ENCODE measurements at places on chromosomes 2 and 18. TPM values are rescaled to one million over a fixed set of nuclear protein-coding genes. Genes with fewer than 3 reads are reported as not detected.
A peak's percentile ranks its signal among the peaks of the same experiment; 100 is the strongest.

Gene TUBA3E
- not detected for total RNA-seq

Gene LYG2
- not detected for total RNA-seq

Gene SH3RF3
- 3.4 TPM for total RNA-seq

Gene HOXD8
- not detected for total RNA-seq

Gene PCARE
- total RNA-seq = not detected

Gene BAZ2B
- 42.1 TPM for total RNA-seq

Gene CYP20A1
- total RNA-seq = 26.9 TPM

DNA sequence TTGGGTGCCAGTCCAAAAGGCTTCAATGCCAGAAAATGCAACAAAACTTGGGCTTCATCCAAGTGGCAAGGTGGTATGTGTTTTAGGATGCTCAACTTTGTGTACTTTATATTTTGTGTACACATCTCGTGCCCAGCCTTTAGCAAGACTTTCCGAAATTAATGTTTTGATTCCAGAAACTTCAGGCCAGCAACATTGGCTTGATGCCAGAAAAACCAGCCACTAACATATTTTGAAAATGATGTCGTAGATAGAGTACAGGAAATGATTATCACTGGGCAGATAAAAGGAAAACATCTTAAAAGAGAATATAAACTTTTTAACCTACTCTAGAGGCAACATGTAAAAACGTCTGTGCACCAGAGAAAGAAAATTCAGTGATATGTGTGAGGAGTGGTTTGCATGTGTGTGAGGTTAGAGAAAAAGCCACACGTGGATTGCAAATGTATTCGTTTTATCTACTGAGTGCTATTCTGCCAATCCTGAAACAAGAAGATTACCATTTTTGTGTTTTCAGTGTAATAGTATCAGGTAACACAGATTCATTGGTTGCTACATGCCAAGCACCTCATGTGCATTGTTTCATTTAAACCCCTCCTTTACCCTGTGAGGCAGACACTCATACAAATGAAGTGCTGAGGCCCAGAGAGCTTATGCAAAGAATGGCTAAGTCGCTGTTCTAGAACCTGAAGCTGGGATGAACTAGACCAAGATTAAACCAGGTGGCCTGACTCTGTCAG, 264.8 kb downstream of the C1D start:
- no peaks in the 10 kb centered on the region for H3K27me3 ChIP-seq
- peaks cover 8% of the 10 kb centered on the region for H3K4me1 ChIP-seq
- no peaks in the 10 kb centered on the region for H3K36me3 ChIP-seq
- peak overlapping the region; percentile 19 for H3K27ac ChIP-seq
- DNase-seq = peak; percentile 66

GRCh38 chr18:63465059-63465458, 11.7 kb upstream of the SERPINB5 start:
- H3K4me1 ChIP-seq = no peaks in the 10 kb centered on the region
- H3K27me3 ChIP-seq = peaks cover 13% of the 10 kb centered on the region
- no peak for DNase-seq
- no peak overlapping the region for H3K4me3 ChIP-seq
- no peak overlapping the region for H3K27ac ChIP-seq
- no peaks in the 10 kb centered on the region for H3K36me3 ChIP-seq

DNA sequence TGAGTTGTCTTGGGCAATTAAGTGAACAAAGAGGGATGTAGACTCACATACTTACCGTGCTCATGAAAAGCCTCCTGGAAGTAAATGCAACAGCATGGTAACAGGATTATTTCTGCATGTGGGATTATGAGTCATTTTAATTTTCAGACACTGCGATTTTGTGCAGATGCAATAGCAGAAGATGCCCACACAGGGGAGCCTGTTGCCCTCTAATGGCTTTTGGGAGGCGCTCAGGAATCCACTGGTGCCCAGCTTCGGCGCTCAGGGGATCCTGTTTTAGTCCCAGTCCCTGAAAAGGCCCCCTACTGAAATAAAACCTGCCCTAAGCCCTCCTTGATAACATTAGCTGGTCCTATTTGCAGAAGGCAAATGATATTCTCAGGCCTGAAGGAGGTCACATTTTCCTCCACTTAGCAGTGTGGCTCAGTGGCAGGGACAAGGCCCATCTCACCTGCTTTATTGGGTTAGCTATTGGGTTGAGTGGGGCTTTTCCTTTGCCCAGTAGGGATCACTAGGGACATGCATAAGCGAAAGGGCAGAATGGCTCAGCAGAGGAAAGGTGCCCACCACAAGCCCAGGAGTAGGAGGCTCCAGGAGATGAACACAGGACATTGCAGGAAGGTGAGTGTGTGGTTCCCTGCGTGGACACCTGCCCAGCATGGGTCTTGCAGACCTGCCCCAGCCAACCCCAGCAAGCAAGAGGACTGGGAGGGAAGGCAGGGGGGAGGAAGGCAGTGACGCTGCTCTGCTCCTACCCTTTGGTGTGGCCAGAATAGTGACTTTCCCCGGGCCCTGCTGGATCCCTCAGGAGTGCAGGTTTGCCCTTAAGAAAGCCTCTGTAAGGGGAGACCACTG, 26.5 kb upstream of the KCNS3 start:
- peaks cover 5% of the 10 kb centered on the region for H3K27me3 ChIP-seq
- no peaks in the 10 kb centered on the region for H3K36me3 ChIP-seq
- H3K27ac ChIP-seq = no peak overlapping the region
- no peak overlapping the region for H3K4me3 ChIP-seq

- H3K4me3 ChIP-seq = no peak overlapping the region
- H3K36me3 ChIP-seq = no peaks in the 10 kb centered on the region
- peak overlapping the region; percentile 40 for H3K27ac ChIP-seq
These were observed 75.9 kb upstream of the MAP4K3 start for GRCh38 chr2:39512941-39513340.

GRCh38 chr2:3298191-3298590, 79.4 kb downstream of the EIPR1 start:
- H3K4me3 ChIP-seq = no peak overlapping the region
- no peaks in the 10 kb centered on the region for H3K27me3 ChIP-seq
- no peak overlapping the region for H3K27ac ChIP-seq
- no peak for DNase-seq
- no peaks in the 10 kb centered on the region for H3K36me3 ChIP-seq

DNA sequence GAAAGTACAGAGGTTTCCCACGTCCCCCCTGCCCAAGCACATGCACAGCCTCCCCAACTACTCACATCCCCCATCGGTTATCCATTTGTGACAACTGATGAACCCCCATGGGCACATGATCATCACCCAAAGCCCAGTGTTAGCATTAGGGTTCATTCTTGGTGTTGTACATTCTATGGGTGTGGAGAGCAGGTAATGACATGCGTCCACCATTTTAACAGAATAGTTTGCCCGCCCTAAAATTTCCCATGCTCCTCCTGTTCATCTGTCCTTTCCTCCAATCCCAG, 74.3 kb downstream of the LONRF2 start:
- no peaks in the 10 kb centered on the region for H3K36me3 ChIP-seq
- H3K27me3 ChIP-seq = 0 out of 2 replicates have a peak, but pooled peaks cover 2% of the 10 kb centered on the region
- H3K27ac ChIP-seq = no peak overlapping the region

DNA sequence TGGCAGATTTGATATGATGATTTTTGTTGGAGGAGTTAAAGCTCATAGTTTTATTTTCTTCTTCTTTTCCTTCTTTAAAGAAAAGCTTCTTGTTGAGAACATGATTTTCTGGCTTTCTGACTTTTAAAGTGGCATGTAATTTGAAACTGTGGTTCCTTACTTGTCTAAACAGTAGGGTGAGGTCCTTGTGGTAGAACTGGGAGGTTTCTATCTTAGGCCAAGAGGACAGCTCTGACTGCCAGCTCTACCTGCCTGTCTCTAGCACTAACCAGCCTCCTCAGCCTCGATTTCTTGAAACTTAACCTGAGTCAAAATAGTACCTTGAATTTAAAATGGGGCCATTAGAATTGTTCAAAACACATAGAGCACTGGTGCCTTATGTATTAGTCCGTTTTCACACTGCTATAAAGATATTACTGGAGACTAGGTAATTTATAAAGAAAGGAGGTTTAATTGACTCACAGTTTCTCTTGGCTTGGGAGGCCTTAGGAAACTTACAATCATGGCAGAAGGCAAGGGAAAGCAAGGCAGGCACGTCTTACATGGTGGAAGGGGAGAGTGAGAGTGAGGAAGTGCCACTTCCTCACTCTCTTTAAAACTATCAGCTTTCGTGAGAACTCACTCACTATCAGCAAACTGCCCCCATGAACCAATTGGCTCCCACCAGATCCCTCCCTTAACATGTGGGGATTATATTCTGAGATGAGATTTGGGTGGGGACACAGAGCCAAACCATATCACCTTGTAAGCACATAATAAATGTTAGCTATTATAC, 119.0 kb downstream of the CERS6 start:
- H3K36me3 ChIP-seq = no peaks in the 10 kb centered on the region
- H3K4me3 ChIP-seq = no peak overlapping the region
- no peaks in the 10 kb centered on the region for H3K4me1 ChIP-seq

DNA sequence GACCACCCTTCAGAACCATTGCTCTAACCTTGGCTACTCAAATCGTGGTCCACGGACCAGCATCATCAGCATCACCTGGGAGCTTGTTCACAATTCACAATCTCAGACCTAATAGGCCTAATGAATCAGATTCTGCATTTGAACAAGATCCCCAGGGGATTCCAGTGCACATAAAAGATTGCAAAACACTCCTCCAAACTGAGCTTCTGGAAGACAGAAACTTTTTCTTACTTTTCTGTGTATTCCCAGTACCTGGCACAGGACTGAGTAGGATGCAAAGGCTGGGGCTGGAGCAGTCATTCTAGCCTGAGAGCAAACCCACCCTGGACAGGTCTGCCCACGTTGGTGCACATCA, 115.1 kb upstream of the COPS8 start:
- no peak overlapping the region for H3K27ac ChIP-seq
- no peaks in the 10 kb centered on the region for H3K36me3 ChIP-seq
- H3K27me3 ChIP-seq = peaks cover 34% of the 10 kb centered on the region

DNA sequence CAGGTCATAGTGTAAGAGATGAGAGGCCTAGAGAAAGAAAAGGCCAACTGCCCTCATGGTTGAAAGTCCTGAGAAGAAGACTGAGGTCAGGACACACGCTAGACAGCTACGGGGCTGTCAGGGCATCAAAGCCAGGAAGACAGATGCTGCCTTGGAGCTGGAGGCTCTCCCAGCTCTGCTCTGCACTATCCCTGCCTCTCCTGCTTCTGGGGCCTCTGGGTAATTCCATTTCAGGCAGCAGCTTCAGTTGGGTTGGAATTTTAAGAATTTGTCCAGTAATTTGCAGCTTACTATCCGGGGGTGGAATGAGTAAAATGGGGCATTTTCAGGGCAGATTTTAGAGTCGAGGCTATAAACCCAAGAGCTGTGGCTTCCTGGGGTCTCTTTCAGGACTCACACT, 76.2 kb upstream of the CTAGE1 start:
- peak; percentile 52 for DNase-seq
- peak overlapping the region; percentile 46 for H3K27ac ChIP-seq
- H3K36me3 ChIP-seq = no peaks in the 10 kb centered on the region

GRCh38 chr2:44572196-44572900, 210.6 kb downstream of the CAMKMT start:
- H3K4me1 ChIP-seq = no peaks in the 10 kb centered on the region
- DNase-seq = peak; percentile 12
- no peaks in the 10 kb centered on the region for H3K27me3 ChIP-seq

DNA sequence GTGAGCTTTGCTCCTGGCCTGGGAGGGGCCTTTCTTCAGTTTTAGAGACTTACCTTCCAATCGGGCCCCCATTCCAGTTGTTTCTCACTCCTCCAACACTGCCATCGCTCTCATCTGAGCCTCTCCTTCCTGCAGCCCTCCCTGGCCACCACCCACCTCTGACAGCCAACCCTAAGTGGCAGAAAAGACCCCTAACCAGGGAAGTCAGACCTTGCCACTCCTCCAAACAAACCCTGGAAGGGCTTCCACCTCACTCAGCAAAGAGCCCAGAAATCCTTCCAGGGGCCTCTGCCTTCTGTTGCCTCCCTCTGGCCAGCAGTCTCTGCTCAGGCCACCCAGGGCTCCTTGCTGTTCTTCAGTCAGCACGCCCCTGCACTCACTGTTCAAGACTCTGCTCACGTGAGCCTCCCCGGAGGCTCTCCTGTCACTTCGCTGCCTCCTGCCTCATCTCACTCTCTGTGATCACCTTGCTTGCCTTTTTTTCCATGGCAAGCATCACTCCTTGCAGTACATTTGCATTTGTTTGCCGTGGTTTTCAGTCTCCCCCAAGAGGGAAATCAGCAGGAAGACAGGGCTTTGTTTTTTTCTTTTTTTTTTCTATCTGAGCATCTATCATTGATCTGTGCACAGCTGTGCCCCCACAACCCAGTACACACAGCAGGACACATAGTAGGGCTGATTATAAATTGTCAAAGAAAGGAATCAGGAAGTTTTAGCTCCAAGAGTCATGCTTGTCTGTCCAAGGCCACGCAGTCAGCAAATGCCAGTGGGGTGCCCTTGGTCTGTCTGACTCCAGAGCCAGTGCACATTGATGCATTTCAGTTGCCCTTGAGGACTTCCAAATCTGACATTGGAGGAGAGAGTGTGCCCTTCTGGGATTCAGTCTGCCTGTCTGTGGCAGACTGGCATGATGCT, 83.9 kb downstream of the INHBB start:
- H3K36me3 ChIP-seq = no peaks in the 10 kb centered on the region
- no peaks in the 10 kb centered on the region for H3K4me1 ChIP-seq
- H3K27ac ChIP-seq = no peak overlapping the region
- H3K27me3 ChIP-seq = peaks cover 69% of the 10 kb centered on the region
- DNase-seq = no peak

DNA sequence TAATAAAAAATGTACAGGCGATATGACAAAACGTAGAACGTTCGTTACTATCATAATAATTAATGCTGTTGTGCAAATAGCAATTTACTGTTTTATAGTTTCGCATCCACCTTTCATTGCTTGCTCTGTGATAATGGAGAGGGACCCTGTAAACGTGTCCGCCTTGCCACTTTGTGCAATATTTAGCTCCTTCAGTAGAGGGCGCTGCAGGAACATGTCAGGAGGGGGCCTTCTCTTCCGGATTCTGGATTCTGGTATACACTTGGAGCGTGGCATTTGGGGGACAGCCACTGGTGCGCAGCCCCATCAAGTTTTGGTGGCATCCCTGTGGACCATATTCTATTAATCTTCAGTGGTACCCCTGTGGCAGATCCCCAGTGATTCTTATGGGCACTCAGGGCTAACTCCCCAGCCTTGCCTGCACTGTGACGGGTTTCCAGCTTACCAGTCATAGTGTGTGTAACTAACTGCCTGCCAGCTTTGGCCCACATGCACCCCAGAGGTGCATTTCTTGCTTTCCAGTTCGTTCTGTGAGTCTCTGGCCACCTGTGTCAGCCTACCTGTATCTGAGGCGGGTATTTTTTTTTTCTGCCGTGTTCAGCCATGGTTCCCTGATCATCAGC, 140.3 kb downstream of the CYRIA start:
- H3K36me3 ChIP-seq = no peaks in the 10 kb centered on the region
- no peak overlapping the region for H3K27ac ChIP-seq
- DNase-seq = no peak

DNA sequence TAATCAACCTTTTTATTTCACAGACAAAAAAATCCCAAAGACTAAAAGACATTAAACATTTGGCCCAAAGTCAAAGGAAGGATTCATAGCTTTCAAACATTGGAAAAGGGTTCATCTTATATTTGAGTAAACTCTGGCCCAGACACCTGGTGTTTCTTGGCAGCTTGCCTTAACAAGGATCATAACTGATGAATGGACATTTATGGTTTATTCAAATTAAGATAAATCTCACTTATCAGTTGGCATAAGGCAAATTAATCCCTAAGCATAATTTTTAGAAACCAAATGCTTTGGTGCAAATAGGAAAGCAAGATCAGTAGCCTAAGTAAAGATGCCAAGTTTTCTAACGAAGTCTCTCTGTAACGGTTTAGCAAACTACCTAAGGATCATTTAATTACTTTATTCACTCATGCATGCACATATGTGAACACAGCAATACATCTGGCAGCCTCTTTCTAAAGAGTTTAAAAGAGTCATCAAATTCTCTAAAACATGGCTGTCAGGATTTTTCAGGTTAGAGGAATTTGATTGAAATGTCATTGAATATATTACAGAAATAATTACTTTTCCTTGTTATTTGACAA, 323.4 kb upstream of the RBMS1 start:
- H3K27ac ChIP-seq = no peak overlapping the region
- no peaks in the 10 kb centered on the region for H3K27me3 ChIP-seq
- DNase-seq = no peak
- H3K4me3 ChIP-seq = no peak overlapping the region
- H3K36me3 ChIP-seq = no peaks in the 10 kb centered on the region
